ENCODE measurements at places on chromosomes 13 and 19. TPM values are rescaled to one million over a fixed set of nuclear protein-coding genes. Genes with fewer than 3 reads are reported as not detected.
A peak's percentile ranks its signal among the peaks of the same experiment; 100 is the strongest.

PSPN gene
- 1.4 TPM for total RNA-seq

DNA sequence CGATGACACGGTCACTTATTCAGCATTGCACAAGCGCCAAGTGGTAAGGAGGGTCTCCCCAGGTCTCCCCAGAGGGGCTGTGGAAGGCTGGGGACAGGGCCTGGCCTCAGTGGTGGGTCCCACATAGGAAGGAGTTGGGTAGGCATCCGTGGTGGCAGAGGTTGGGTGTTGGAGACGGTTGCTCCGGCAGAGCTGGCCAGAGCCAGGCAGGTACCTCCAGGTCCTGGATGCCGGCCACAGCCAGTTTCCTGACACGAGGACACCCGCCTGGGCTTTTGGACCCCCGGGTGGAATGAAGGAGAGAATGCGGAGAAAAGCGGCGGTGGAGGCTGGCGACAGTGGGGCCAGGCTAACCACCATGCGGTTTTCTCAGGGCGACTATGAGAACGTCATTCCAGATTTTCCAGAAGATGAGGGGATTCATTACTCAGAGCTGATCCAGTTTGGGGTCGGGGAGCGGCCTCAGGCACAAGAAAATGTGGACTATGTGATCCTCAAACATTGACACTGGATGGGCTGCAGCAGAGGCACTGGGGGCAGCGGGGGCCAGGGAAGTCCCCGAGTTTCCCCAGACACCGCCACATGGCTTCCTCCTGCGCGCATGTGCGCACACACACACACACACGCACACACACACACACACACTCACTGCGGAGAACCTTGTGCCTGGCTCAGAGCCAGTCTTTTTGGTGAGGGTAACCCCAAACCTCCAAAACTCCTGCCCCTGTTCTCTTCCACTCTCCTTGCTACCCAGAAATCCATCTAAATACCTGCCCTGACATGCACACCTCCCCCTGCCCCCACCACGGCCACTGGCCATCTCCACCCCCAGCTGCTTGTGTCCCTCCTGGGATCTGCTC lies 1.3 kb upstream of the FFAR1 start:
- peak; percentile 45 for DNase-seq

DNA sequence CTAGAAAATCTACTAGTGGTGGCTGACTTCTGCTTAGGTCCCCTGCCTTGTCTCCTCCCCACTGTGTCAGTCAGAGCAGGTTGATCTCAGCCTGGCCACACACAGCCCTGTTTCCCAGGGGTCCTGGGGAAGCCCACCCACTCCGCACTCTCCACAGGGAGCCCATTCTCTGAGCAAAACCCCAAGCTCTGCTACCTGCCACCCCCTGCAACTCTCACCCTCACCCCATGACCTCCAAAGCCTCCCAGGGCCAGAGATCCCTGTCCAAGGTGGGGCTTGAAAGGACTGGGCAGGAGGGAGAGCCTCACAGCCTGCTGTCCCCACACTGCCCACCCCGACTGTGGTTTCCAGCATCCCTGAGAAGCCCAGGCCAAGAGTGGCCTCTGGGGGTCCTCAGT lies 58.8 kb upstream of the ZNF536 start:
- DNase-seq, result no peak

DNA sequence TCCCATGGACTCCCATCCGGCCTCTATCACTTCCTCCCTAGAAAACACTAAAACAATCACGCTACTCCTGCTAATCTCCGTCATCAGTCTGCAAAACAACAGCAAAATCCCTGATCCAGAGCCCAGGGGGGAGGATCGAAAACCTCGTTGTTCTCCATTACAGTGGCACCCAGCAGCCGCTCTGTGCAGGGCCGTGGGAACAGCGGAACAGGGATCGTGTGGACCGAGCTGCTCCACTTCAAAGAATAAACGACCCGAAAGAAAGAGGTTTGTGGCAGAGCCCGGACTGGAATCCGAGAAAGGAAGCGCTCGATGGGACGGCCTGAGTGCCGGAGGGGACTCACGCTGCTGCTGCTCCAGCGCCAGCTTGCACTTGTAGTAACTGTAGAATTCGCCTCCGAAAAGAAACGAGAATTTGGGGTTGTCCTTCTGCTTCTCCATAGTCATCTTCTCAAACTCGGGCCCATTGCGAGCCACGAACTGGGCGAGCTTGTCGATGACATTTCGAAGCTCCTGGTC lies 652 bp downstream of the CHERP start:
- no peak for DNase-seq

DNA sequence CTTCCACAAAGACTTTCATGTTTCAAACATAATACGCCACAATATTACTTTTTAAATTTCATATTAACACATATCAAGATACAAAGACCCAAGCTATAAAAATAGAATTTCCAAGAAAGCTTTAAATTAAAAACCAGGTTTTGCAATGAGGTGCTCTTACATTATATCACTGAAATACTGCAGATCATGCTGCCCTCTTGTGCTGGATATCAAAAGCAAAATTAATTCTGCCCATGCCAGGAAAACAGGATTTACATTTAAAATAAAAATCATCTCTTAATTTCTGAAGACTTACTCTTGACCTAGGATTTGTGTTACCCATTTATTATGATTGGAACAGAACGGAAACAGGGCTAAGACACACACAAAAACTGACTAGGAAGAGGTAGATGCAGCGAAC lies 145.0 kb downstream of the ABCC4 start:
- no peak for DNase-seq

DNA sequence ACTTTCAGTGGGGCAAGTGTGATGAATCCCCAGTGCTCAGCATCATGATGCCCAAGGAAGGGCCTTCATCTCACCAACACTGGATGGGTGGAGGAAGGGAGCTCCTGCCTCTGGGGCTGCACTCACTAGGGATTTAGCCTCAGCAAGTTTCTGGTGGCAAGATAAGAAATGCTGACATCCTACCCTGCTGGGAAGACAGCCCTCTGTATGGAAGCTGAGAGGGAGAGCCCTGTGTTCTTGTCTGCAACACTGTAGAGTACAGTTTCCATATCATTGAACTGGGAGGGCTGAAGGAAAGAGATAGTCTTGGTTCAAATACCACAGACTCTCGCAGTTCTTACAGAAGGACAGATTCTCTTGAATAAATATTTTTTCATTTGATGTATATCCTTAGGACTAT lies 7.3 kb upstream of the ZNF460 start:
- no peak for DNase-seq

GRCh38 chr13:31891472-31891871 lies 140.1 kb upstream of the FRY start:
- no peak for DNase-seq

KLK4 gene
- not detected for total RNA-seq

ZSCAN5B gene
- not detected for total RNA-seq

TLE6 gene
- 1.6 TPM for total RNA-seq

DNA sequence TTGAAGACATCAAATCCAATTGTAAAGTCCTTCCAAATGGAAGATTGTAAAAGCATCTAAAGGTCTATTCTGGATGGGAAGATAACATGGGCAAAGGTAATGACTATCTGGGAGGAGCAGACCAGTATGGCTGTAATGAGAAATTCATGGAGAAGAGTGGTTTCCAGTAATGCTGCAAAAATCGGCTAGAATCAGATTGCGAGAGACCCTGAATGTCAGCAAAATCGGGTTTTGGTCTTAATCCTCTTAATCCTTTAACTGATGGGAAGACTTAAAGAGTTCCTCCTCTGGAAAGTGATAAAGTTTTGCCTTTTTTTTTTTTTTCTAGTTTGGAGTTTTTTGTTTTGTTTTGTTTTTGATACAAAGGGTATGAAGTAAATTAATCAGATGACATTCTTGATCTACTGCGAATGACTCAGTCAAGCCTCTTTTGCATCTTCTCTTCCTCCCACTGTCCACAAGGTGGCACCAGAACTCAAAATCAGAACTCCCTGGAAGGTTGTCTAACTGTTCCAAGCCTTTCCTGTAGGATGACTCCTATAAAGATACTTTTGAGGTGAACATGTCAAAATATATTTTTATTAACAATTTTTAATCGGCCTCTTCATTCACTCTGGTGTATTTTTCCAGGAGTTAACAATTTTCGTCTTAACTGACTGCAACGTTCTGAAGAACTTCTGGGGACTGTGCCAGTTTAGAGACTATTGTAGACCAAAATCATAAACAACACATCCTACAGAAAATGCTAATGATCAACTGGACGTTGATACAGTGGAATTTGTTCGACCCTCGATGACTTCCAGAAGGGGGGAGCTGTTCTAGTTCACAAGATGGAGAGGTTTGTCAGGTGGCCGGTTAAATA lies 213.3 kb upstream of the MIR17HG start:
- no peak for DNase-seq

DNA sequence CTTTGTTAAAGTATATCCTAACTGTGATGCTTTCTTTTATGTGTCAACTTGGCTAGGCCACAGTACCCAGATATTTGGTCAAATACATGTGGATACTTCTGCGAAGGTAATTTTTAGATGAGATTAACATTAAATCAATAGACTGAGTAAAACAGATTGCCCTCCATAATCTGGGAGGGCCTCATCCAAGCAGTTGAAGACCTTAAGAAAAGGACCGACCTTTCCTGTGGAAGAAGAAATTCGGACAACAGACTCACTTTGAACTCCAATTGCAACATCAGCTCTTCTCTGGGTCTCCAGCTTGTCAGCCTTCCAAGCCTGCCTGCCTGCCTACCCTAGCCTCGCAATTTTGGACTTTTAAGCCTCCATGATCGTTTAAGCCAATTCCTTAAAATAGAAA lies 57.9 kb upstream of the DOCK9 start:
- DNase-seq, result no peak

PNPLA6 gene
- 25.4 TPM for total RNA-seq

TEX101 gene
- total RNA-seq, result not detected

DNA sequence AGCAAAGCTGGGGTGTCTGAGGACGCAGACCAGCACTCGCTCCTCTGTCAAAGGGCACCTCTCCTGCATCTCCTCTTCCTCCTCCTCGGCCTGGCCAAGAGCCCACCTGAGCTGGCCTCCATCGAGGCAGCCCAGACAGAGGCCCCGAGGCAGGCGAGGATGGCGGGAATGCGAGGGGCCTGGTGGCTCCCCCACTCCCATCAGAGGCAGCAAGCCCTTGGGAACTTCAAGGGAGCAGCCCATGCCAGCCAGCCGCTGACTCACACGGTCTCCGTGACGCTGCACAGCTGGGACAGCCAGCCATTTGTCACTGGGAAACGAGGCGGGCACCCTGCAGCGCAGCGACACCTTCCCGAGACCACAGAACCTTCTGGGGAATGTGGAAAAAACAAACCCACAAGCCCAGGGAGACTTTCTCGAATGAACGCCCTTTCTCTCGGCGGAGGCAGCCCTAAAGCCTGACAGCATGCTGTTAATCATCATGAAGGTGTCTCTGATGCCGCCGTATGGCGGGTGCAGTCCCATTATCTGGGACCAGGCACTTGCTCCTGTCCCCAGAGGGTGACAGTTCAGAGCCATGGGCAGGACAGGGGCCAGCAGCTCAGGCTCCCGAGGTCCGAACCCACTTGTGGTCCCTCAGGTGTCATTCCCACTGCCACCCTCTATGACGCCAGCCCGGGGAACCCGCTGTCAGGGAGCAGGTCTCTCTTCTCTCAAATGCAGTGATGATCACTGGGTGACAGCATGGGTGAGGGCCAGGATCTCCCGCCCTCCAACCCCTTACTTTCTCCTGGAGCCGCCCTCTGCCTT lies 53.0 kb downstream of the PEPD start:
- no peak for DNase-seq

- DNase-seq, result no peak
These were observed 587 bp upstream of the ZNF383 start for GRCh38 chr19:37217480-37217774.

DNA sequence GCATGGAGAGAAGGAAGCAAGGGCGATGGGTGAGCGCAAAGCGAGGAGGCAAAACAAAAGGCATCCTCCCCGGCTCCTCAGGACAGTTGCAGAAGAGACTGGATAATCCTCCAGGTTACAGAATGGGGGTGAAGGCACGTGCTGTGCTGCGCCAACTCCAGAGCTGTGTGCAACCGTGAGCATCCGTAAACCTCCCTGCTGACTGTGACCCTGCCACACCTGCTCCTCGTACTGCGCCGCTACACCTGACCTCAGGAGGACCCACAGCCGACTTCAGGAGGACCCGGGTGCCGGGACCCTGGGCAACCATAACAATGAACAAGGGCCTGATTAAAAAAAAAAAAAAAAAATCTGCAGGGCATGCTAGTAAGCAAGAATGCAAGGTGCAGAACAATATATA lies 68.7 kb downstream of the SLC7A1 start:
- no peak for DNase-seq

DNA sequence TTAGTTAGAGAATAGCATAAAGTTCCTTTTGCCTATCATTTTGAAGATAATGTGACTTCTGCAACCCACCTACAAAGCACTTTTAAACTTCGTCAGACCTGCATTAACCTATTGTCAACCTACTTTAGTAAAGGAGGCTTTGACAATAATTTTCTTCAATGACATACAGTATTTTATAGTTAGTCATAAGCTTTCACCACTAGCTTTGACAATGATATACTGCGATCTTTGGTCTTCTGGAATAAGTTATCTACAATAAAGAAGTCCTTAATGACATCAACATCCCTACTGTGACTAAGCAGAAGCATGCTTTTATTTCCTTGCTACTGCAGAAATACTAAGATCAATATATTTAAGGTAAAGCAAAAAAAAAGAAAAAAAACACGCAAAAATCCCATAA lies 9.5 kb downstream of the PCDH17 start:
- DNase-seq, result no peak

DNA sequence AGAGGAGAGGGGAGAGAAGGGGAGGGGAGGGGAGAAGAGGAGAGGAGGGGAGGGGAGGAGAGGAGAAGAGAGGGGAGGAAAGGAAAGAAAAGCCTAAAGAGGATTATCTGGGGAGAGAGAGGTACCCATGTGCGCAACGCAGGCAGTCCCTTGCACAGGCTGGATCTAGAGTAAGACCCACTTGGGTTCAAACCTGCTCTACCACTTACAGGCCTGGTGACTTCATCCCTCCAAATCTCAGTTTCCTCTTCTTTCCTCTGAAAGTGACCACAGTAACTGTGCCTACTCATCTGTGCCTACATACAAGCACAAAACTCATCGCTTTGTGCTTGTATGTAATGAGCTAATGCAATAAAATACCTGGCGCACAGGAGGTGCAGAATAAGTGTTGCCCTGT lies 732 bp upstream of the MAP1S start:
- no peak for DNase-seq

S1PR4 gene
- 0.89 TPM for total RNA-seq

SYCN gene
- 3,614 TPM for total RNA-seq

GRCh38 chr13:107882708-107883560 lies 332.4 kb downstream of the LIG4 start:
- DNase-seq, result no peak

EPS8L1 gene
- 32.0 TPM for total RNA-seq

- DNase-seq, result no peak
These were observed 18.4 kb upstream of the KPNA3 start for GRCh38 chr13:49810567-49811526.

- DNase-seq, result no peak
These were observed 22.8 kb downstream of the SYDE1 start for GRCh38 chr19:15129856-15130585.

Measured in pancreas (tissue), 10 donors.